Activated CD4-positive, alpha-beta T cell treated with anti-CD3 and anti-CD28 coated beads, Interleukin-2, amount 50 U/mL, for 1 hour (primary cell): ENCODE measurements at places on chromosomes 6 and 20.

GRCh38 chr20:47295921-47296426 is 60.5 kb downstream of the ZMYND8 start:
- DNase-seq: no peak

- DNase-seq: no peak
Observed at GRCh38 chr20:45832619-45833018, 980 bp upstream of the SNX21 start.

GRCh38 chr6:124119596-124119995 is 315.9 kb downstream of the NKAIN2 start:
- DNase-seq: no peak

- DNase-seq: no peak
Observed at GRCh38 chr20:63497946-63498935, 642 bp downstream of the EEF1A2 start.

DNA sequence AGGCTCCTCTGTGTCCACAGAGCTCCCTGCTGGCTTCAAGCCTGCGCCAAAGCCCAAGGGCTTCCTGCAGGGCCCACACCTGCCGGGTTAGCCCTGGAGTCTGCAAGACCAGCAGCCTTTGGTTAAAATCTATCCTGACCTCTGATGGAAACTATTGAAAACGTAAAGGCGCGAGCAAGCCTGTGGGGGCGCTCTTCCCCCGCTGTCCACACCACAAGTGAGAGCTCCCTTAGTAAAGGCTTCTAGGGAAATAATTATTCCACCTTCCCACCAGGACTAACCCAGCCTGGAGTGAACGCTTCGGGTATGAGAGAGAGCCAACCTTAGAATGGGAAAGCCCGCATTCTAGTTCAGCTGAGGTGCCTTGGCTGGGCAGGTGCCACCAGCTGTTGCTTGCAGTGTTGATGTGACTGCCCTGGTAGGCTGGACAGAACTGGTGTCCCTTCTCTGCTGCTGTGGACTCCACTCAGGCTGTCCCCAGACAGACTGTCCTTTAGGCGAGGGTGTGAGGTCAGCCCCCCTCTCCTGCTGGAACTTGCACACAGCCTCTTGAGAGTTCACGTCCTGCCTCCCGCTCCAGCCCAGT is 68.7 kb downstream of the SYTL3 start:
- no peak for DNase-seq
